ENCODE measurements at places on chromosomes 5 and 9.

DNA sequence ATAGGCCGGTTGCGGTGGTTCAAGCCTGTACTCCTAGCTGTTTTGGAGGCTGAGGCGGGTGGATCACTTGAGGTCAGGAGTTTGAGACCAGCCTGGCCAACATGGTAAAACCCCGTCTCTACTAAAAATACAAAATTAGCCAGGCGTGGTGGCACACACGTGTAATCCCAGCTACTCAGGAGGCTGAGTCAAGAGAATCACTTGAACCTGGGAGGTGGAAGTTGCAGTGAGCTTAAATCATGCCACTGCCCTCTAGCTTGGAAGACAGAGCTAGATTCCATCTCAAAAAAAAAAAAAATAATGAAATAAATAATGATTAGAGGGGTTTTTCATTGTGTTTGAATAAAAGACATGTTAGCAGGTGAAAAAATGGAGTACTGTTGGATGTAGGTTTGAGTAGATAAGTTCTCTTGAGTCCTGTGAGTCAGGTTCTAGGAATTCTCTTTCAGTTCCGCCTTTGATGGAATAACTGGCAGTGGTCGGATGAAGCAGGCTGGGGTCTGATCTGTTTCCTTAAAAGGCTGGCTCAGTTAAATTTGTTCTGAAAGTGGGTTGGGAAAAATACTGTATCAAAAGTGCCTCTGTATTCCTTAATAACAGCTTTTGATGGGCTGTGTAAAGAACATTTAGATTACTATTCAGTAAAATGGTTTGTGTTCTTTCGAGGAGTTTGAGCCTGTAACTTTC, 73.2 kb downstream of the AOPEP start:
- peak; percentile 47 for DNase-seq

DNA sequence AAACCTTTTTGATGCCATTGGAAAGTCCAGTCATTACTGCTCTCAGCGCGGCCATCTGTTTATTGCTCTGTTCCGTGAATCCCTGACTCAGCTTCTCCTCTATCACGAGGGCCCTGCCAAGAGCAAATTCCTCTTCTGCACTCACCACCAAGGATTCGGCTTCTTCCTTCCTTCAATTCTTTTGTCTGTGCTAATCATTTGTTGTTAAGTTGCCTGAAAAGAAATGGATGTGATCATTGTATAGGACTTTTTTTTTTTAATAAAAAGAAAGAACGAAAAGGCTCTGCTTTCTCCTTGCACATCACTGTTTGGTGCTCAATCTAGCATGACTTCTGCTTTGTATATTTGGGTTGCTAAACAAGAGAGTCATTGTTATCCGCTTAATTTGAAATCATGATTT, 128.7 kb upstream of the PIK3R1 start:
- no peak for DNase-seq

DNA sequence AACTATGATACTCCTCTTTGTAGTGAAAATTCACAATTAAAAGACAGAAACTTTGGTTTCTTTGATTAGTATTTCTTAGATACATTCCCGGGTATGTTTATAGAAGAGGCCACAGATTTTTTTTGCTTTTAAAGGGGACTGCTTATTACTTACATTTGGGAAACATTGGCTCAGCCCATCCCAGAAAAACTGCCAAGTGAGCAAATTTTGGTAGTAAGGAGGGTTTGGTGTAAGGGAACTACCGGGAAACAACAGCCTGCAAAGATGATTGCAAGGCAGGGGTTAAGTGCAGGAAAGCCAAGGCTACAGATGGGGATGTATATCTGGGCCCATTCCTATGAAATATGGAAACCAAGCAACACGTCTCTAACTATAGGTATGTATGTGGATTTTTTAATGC, 88.8 kb upstream of the SAP30L start:
- DNase-seq: no peak

DNA sequence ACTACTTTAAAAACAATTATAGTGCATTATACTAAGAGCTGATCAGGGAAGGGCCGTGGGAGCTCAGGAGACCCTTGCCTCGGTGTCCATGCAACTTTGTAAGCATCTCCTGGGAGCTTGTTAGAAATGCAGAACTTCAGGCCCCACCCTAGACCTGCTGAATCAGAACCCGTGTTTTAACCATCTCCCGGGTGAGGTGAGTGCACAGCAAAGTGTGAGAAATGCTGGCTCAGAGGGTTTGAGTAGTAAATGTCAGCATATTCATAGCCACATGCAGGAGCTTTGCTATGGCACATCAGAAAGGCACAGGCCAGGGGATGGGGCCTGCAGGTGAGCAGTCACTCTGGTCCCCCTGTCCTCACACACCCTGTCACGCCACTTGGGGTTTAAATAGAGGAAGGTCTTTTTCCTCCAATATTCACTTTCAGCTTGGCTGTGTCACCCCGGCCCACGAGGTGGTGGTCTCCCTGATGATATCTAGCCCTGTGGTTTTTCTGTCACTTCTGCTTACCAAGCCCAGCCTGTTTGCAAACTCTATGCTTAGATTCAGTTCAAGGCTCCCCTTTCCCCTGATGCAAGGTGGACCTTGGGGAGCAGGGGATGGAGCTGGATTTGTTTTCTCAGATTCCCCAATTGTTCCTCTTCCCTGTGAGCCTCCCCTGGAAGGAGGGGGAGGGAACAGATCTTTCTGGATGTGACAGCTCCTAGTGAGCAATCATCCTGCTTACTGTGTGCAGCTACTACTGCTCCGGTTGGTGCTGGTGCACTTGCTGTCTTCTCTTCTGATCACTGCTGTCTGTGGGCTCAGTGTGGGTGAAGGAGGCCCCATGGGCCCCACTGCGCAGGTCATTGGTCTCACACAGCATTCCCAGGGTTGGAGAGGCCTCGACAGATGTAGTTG, 51.8 kb upstream of the TGFBR1 start:
- no peak for DNase-seq

DNA sequence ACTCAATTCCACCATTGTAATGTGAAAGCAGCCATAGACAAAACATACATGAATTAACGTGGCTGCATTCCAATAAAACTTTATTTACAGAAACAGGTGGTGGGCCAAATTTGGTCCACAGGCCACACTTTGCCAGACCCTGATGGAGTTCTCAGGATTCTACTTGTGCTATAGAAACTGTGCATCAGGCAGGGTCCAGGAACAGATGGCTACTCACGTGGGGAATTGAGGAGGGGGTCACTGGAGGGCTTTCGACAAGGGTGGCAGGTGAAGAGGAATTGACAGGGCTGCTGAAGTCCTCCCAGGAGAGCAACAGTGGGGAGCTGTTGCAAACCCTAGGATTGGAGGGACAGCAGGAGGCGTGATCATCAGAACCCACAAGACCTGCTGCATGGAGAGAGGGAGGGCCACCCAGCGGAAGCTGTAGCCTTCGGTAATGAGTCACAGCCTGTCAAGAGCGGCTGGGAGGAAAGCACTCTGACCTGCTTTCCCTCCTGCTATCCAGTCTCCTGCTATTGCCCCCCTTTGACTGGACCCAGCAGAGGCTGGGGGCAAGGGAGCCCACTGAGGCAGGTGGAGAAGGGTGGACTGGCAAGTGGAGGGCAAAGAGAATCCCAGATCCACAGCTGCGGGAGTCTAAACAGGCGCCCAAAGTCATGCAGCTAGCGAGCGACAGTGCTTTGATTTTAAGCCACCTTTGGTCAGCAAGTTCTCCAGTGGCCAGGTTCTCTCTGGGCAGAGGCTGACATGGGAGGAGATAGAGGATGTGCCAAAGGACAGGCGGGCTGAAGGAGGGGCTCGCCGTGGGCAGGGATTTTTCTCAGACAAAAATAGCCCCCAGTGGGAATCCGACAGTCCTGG, 138.3 kb upstream of the SMIM23 start:
- DNase-seq: no peak

DNA sequence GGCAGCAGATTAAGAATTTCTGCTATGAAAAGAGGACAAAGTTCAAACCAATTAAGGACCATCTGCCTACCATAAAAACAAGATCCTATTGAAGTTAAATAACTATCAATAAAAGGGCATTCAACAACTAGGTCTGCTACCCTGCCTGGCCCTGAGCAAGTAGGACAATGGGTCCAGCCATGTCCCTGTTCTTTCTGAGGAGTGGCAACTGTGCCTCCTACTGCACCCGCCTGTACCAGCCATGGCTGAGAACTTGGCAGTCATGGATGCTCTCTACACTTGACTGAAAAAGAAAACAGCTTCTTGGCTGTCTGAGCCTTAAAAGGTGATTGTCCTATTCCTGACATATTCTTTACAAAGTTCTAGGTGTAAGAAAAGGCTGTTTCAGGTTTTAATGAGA, 652.4 kb downstream of the PDE4D start:
- no peak for DNase-seq

GRCh38 chr5:107580889-107581820, 89.6 kb downstream of the EFNA5 start:
- DNase-seq: peak; percentile 20

DNA sequence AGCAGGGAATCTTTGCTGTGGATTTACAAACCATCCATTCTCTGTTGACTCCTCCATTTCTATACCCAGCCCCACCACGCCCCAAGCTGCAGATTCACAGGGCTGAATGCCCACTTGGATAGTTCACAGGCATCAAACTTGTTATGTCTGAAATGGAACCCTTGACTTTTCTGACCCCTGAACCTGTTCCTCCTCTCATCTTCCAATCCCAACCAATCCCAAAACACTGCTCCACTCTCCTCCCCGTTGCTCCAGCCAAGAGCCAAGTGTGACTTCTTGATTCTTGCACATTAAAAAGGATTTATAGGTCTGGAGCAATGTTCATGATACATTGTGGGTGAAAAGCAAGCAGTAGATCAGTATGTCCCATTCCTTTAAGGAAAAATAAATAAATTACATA, 145.6 kb downstream of the DAB2IP start:
- DNase-seq: no peak

- no peak for DNase-seq
These were observed 20.5 kb downstream of the MSX2 start for GRCh38 chr5:174744896-174745295.

- peak; percentile 85 for DNase-seq
These were observed 290.1 kb upstream of the CDH9 start for GRCh38 chr5:27328480-27328879.

DNA sequence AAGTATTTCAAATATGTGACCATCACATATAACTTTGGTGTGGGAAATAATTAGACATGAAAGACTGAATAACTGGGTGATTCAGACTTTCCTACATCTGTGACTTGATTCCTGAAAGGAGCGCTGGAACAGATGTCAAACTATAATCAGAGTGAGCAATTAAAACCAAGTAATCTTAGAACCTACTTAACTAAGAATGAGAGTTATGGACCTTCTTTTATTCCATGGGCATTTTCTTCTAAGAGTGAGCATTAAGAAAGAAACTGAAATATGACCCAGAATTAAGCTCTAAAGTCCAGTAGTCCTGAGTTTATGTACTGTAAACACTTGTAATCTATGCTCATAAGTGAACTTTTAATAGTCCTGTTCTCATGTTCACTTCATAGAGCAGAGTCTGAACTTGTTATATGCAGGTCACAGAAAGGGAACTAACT, 68.4 kb downstream of the PAM start:
- DNase-seq: no peak

- no peak for DNase-seq
These were observed 120.6 kb downstream of the PAM start for GRCh38 chr5:102875721-102876123.

DNA sequence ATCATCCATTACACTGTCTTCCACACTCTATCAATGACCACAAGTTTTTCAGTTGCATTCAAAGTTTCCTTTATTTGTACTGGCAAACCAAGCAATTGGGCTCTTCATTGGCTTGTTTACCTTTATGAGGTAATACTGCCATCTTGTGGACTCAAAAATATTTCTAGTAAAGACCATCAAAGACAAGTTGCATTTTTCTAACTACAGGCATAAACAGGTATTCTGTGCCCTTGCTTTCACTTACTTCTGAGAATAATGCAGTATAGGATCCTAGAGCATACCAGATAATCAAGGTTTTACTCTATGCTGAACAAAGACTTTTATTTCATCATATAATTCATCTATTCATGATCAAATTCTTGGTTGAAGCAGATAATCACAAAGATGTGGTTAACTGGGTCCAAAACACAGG, 173.7 kb upstream of the POU5F2 start:
- peak; percentile 33 for DNase-seq
